Hematopoietic multipotent progenitor cell treated with erythropoietin and hydrocortisone succinate and interleukin-3 and kit ligand, for 6 days (in vitro differentiated cells): ENCODE measurements at places on chromosomes 16 and 17.

GRCh38 chr16:89548344-89549006 is 12.0 kb upstream of the RPL13 start:
- no peak for DNase-seq

- no peak for DNase-seq
Measured at GRCh38 chr17:57549468-57549867, 195.6 kb downstream of the CCDC182 start.

DNA sequence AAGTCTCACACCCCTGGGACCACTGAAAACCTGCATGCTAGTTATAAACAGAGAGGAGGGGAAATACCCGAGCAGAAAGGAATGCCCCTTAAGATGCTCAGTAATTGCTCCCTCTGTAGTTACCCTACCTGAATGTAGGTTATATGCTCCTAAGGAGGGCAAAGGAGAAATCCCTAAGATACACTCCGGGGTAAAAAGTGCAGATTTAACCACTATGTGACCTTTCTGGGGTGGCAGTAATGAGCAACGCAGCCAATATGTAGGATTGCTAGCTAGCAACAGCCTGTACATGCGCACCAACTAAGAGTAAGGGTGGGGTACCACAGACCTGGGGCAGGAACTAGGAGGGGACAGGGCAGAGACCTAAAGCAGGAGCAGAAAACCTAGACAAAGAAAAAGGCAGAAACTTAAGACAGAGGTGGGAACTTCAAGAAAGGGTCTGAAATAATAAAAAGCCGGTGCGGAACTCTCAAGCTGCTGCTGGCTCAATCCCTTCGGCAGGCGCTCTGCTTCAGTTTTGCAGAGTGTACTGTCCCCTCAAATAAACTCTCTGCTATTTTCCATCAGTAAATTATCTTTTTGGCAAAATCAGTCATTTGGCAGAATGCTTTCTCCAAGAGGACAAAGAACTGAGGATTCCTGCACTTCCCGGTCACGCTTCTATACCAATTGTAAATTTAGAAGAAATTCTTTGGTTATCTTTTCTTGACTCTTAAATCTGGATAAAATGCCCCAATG is 823.8 kb downstream of the CDH11 start:
- DNase-seq: no peak

DNA sequence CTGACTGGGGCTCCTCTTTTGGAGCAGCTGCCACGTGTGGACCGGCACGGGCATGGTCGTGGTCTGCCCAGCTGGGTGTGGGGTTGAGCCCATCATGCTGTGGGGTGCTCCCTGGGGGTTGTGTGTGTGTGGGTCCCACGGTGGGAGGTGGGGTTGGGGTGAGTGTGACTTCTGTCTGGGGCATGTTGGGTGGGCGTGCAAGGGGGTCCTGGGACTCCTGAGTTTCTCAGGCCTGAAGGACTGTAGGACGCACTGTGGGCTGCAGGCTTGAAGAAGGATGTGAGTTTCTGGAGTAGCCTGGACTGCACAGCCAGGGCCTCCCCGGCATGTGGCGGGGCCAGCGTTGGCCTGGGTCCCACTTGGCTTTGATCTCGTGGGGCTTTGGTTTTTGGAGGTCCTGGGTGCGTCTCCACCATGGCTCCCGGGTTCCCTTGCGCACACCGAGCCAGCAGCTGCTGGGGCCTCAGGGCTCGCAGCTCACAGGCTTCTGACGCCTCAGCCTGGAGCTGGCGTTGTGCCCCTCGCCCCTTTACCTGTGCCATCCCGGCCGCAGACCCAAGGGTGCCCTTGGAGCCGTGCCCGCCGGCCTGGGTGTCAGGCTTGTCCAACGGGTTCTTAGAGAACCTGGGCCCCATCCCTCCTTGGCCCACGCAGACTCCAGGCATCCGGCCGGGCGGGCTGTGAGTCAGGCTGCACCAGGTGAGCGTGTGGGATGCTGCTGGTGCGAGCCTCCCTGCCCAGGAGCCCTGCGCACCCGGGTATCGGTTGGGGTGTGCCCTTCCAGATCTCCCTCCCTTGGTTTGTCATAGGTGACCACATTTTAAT is 34.4 kb upstream of the ZNF750 start:
- no peak for DNase-seq

DNA sequence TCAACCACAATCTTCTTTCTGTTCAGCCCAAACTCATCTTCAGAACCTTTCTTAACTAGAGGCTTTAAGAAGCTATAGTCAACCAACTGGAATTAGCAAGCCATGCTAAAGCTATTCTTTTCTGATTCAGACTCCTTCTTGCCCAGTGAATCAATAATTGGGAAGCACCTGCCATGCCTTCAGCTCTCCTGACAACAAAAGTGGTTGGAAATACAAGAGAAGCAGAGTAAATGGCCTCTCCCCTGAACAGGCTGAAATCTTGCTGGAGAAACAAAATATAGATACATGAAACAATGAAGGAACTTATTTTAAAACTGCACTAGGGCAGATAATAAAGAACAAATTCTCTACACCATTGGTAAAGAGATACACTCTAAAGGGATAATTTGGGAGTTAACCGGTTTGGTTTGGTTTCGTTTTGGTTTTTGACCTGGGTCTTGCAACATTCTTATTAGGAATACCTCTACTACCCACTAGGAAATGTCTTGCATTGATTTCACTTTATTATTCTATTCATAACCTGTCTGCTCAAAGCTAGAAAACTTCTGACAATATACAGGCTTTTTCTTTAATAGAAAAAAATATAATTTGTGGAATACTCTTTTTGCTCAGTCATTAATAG is 173.6 kb upstream of the DYNLRB2 start:
- DNase-seq: no peak
